ENCODE measurements at places on chromosomes 5 and 9.

GRCh38 chr5:151740958-151741373, 17.5 kb downstream of the ATOX1 start:
- no peak for DNase-seq

DNA sequence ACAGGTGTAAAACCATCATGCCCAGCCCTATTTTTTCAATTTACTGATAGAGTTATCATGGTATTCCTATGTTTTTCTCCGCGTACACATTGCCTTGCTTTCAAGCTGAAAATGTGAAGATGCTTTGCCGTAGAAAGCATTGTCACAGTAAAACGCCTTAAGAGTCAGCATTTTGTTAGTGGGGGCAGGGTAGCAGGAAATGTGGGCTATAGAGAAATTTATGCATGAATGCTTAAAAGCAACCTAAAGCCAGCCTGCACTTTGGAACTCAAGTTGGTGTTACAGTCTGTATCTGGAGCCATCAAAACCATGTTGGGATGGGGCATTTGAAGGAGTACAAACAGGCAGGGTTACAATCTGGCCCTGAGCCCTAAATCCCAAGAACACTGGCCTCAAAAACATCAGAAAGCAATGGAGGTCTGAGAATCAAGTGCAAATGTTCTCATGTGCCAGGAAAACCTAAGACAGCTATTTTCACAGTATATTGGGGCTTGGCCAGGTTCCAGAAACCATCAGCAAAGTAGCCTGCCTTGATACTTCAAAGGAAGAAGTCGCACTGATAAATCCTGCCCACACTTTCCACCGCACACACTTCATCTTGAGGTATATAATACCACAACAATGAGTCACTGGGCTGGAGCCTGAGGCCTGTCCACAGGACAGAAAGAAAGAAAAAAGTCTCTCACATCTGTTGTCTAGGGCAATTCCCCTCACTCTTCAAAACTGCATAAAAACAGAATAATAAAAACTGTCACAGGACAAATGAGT, 313.8 kb downstream of the ENC1 start:
- peak; percentile 78 for DNase-seq

DNA sequence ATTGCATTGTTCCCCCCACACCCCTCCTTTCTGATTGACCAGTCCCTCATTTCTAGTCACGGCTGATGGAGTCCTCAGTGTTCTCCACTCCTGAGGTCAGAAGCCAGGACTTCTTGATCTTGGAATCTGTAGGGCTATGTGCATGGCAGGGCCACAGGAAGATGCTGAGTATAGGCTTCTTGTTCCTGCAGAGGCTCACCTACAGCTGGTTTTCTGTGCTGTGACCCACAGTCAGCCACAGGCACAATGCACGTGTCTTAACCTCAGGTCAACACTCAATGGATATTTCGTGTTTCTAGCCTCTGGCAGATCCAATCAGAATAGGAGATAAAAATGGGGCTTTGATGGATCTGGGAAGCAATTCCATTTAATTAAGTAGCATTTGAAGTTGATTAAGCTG, 14.3 kb upstream of the CXCL14 start:
- DNase-seq, result no peak

DNA sequence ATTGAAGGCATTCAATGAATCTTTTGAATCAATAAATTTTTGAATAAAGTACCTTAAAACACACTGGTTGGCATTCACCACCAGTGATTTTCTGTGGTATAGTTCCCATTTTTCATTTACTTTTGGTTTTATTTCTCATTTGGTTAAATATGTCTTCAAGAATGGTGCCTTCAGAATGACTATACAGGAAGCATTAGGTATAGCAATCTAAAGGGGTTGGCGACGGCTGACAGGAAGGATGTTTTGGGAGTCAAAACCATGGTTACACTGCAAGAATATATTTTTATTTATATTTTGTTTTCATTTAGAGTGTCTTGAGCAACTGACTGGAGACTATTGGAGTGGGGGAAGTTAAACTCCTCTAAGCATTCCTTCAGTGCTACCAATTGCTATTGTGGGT, 235.7 kb downstream of the HTR1A start:
- no peak for DNase-seq

- DNase-seq, result no peak
These were observed 23.8 kb upstream of the PHF19 start for GRCh38 chr9:120900824-120901223.

GRCh38 chr9:13860019-13860418, 453.9 kb downstream of the NFIB start:
- DNase-seq, result no peak

- no peak for DNase-seq
These were observed 253.9 kb downstream of the AGTPBP1 start for GRCh38 chr9:85487872-85488271.

All from AG09309 (cell line).